HT-29 (cell line): ENCODE measurements at places on chromosomes 11 and 22.

GRCh38 chr11:59262177-59262818, 49.6 kb upstream of the MPEG1 start:
- DNase-seq, result no peak

- no peak for DNase-seq
These were observed 26.8 kb upstream of the NRIP3 start for GRCh38 chr11:9030601-9031000.

DNA sequence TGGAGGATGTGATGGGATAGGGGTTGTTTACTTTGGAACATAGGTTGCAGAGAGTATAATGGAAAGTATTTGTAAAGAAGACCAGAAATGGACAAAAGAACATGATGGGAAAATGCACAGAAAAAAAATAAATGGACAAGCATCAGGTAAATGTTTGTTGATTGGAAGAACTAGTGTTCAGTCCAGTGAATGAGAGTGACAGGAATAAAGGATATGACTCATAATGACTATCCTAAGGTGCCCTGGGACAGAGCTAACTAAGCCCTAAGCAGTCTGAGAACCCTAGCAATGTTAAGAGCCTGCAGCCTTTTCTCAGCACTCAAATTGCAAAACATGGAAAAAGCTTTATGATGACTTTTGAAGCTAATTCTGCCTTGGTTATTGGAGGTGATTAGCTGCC, 732.8 kb upstream of the ANO5 start:
- DNase-seq, result no peak

- peak; percentile 45 for DNase-seq
These were observed 2.0 kb upstream of the ROBO3 start for GRCh38 chr11:124863137-124863825.

GRCh38 chr11:67022961-67023956, at the start of gene SYT12:
Gene SYT12, plus strand, starts transcription at chr11:67023134. Its CDS starts 7,011 bp downstream, at chr11:67030145.
- no peak for DNase-seq

GRCh38 chr11:31714840-31715239, 96.3 kb downstream of the PAX6 start:
- DNase-seq, result no peak

DNA sequence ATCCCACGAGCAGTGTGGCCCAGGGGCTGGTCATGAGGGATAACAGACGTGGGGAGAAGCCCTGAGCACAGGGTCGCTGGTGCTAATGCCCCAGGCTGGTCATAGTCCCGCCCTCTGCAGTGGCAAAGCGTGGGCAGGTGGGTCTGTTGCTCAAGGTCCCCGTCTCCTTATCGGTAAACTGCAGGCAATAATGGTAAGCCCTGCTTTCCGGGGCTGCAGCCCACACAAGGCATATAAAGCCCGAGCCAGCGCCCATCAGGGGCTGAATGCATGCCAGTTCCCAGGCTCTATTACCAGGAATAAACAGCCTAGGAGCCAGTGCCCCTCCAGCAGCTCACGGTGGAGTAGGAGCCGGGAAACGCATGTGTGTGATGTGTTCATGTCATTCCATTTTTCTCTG, 261.0 kb downstream of the BRD1 start:
- DNase-seq, result no peak

DNA sequence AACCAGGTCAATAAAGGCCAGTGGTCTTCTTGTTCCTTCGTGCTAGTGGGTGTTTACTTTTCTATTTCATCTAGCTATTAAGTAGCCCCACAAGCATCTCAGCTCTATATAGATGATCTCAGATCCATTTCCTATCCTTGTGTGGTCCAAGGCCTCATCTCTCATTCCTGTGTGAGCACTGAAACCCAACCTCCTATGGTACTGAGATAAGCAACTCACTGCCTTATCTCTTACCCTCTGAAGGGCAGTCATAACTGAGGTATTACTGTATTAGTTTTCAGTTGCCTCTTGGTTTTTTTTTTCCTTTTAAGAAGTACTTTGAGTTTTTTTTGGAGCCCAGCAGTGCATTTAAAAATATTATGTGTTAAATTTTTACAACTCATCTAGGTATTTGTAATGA, 28.3 kb downstream of the ACER3 start:
- DNase-seq, result no peak

GRCh38 chr11:61892085-61892370, 683 bp upstream of the FADS3 start:
- DNase-seq, result no peak

- DNase-seq, result no peak
These were observed 429.0 kb downstream of the MIAT start for GRCh38 chr22:27086080-27087044.

DNA sequence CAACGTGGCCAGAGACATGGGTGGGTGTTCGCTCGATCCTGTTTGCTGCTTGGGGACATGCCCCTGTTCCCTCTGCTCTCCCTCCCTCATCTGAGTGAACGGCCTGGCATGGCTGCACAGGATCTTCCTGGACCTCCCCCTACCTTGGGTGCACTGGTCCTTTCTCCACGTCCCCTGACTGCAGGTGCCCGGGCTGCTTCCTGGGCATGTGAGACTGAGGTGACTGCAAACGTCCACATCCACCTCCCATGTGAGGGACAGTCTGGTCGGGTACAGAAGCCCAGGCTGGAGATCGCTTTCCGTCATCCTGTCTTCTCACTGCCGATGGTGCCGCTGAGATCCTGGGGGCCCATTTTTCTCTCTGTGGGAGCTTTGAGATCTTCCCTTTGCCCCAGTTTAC, 11.8 kb downstream of the SULT4A1 start:
- DNase-seq, result no peak

DNA sequence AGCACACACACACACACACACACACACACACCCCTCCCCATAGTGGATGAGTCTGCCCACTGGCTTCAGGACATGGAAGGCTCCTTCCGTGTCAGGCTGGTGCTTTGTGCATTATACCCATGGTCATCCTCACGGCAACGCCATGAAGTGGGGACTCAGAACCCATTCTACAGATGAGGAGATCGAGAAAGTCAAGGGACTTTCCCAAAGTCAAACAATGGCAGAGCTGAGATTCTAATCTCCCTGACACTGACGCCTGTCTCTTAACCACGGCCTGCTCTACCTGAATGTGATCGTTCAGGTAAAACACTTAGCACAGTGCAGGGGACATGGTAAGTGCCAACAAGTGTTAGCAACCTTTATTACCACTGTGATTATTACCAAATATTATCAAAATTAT, 4.3 kb upstream of the MN1 start:
- DNase-seq, result no peak

DNA sequence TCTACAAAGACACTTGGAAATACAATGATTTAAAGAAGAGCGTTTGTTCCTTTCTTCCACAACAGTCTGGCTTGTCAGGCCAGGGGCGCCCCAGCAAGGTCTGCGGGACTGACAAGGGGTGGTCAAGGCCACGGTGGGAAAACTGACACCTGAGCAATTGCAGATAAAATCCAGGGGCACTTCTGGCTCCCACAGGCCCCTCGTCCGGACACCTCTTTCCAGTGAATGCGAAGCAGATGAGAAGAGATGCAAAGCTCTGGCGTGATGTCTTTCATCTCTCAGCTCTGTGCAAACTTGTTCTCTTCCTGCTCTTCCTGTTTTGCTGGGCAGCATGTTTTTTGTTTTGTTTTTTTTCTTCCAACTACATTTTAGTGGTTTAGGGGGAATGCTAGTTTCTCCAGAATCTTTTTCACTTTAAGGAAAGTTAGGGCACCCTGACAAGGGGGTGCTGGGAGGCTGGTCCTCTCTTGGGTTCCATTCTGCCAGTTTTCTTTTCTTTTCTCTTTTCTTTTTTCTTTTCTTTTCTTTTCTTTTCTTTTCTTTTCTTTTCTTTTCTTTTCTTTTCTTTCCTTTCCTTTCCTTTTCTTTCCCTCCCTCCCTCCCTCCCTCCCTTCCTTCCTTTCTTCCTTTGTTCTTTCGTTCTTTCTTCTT, 11.1 kb upstream of the CBX6 start:
- DNase-seq, result no peak

- no peak for DNase-seq
These were observed 29.7 kb upstream of the PICK1 start for GRCh38 chr22:38027487-38027886.

- no peak for DNase-seq
These were observed 57.6 kb downstream of the FBXO7 start for GRCh38 chr22:32531931-32532819.

- no peak for DNase-seq
These were observed 523.6 kb upstream of the LUZP2 start for GRCh38 chr11:23973244-23973643.

DNA sequence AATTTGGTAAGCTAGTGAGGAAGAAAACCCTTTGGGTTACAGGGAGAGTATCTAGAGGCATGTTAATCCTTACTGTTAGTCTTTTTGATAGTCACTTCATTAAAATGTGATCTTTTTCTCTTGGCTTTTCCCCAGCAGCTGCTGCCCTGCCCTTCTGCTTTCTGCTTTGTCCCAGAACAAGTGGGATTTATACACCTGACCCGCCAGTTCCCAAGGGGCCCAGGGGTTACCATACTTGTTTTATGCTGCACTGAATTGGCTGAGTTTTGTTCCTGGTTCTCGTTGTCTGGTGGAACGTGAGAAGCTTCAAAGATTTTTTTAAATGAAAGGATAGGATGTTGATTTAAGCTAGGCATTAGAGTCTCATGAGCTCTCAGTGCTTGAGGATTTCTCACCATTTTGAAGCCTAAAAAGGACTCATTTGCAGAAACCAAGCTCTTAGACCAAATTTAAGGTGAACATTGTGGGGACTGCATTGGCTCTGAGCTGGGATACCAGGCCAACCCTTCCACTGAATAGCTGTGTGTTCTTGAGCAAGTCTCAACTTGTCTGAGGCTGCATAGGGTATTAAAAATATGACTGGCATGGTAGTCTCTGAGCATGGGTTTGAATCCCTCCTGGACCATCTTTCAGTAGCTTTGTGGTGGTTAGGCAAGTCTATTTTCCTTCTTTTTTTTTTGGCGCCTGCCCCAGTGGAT, 6.6 kb downstream of the LIMK2 start:
- no peak for DNase-seq

- DNase-seq, result peak; percentile 79
These were observed 70.7 kb upstream of the E2F8 start for GRCh38 chr11:19311308-19312030.

DNA sequence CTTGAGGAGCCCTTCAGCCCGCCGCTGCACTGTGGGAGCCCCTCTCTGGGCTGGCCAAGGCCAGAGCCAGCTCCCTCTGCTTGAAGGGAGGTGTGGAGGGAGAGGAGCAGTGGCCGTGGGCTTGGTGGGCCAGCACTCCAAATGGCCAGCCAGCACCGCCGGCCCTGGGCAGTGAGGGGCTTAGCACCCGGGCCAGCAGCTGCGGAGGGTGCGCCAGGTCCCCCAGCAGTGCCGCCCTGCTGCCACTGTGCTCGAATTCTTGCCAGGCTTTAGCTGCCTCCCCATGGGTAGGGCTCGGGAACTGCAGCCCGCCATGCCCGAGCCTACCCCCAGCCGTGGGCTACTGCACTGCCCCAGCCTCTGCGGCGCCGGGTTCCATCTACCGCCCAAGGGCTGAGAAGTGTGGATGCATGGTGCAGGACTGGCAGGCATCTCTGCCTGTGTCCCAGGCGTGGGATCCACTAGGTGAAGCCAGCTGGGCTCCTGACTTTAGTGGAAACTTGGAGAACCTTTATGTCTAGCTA, 82.7 kb downstream of the KCNA4 start:
- no peak for DNase-seq

- no peak for DNase-seq
These were observed 26.9 kb upstream of the HMGXB4 start for GRCh38 chr22:35230417-35230816.

DNA sequence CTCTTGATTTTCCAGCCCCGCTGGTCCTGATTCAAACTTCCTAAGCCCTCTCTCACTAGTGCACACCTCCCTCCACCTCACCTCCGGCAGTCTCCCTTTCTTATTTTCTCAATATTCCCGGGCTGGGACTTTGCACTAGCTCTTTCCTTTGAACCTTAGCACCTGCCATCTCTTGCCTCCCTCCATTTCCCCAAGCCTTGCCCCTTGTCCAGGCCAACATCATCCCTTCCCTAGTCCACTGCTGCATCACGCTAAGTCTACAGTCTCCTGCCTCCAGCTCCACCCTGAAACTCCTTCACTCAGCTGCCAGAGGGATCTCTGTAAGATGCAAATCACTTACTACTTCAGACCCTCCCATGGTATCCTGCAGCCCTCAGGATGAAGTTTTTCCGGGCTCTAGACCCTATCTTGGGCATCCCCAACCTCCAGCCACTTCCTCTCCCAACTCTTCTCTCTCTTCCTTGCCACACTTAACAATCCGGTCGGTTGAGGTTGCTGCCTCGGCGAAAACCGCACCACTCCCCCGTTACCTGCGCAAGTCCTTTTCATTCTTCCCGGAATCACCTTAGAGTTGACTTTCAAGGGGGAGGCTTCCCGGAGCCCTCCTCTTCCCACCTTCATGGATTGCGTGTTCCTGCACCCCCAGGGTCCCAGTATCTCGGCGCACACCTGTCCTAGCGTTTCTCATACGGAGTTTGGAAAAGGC, 42.7 kb downstream of the NECTIN1 start:
- DNase-seq, result no peak

- no peak for DNase-seq
These were observed 4.7 kb downstream of the OR5AP2 start for GRCh38 chr11:56637500-56637899.

DNA sequence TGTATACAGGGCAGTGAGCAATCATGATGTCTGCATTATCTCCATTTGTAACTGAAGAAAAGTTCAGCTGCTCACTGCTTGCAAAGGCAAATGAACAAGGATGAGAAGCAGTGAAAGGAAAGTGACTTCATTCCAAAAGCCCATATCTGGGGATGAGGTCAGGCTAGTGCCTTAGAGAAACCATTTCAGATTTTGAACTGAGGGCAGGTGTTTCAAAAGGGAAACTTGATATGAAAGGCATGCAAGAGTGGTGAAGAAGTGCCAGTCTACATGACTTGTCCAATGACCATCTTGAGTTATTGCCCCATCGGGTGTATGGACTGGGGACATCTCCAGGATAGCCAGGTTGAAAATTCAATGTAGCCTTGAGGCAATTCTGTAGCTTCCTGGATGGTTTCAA, 7.3 kb upstream of the APOL4 start:
- no peak for DNase-seq

GRCh38 chr11:12885717-12886239, 123.3 kb upstream of the RASSF10 start:
- DNase-seq, result no peak

DNA sequence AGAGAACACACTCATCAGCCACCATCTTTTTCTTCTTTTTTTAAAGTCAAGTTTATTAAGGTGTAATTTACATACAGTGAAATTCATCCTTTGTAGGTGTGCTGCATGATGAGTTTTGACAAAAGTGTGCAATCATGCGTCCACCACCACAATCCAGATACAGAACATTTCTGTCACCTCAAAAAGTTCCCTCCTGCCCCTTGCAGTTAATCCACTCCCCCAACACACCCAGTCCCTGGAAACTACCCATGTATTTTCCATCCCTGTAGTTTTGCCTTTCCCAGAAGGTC, 126.7 kb downstream of the HIPK3 start:
- no peak for DNase-seq
